ENCODE measurements at places on chromosomes 2 and 18.
A peak's percentile ranks its signal among the peaks of the same experiment; 100 is the strongest.

DNA sequence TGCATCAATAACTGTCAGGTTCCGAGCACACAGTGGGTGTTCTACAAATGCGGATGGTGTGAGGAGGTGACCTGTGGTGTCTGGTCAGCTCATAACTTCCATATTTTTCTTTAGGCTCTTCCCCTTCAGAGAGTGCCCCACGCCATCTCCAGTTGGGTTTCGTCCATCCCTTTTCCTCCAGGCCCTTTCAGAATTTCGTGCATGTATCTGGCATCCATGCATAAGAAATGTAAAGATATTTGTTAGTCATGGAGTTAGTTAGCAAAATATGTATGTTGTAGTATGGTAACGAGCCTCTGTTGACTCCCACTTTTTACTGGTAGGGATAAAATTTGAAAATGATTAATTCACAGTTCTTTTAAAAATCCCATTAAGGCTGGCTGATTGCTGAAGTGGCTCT is 67.2 kb downstream of the SNTG2 start:
- DNase-seq = no peak

DNA sequence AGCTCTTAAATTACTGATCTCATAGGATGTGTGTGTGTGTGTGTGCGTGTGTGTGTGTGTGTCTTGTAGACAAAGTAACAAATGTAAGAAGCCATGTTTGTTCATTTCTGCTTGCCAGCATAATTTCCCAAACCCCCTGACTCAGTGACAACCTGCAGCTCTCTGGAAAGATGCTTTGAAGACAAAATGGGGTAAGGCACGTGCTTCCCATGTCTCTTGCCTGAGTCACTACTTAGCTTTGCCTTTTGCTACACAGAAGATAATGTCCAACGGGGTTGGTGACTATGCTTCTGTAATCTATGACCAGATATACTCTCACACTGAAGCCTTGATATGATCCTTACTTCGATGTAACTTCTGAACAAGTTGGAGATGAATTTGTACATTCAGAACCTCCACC is 332.0 kb downstream of the SLC4A3 start:
- peak; percentile 6 for DNase-seq

DNA sequence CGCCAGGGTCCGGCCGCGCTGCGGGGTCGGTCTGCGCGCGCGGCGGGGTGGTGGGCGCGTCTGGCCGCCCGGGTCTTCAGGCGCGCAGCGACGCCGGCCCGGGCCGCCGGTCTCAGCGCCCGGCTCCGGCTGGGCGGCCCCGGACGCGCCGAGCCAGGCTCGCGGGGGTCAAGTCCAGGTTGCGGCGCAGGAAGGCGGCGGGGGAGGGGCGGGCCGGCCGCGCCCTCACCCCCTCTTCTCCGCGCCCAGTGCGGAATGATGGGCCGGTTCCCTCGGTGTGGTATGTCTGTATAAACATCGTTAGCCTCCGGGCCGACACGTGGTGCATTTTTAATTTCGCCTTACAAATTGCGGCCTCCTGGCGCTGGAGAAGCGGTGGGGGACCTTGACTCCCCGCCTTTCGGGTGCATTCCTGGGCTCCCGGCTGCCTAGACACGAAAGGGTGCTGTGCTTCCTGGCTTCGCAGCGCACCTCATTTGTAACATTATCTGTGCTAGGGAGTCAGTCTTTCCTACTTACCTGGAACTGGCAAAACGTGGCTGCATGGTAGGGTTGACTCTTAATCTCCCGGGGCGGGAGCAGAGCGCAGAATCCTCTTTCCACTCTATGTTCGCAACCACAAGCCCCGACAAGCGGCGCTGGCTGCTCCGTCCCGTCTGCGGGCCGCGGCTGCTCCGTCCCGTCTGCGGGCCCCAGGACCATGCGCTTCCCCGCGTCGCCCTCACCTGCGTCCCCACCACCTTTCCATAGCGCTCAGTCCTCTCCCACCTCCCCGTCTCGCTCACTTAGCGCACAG is 69.0 kb downstream of the CTAGE1 start:
- no peak for DNase-seq

GRCh38 chr18:71837547-71837946 is 706.6 kb downstream of the CBLN2 start:
- no peak for DNase-seq

- no peak for DNase-seq
Observed at GRCh38 chr2:169891593-169892298, 64.5 kb downstream of the UBR3 start.

DNA sequence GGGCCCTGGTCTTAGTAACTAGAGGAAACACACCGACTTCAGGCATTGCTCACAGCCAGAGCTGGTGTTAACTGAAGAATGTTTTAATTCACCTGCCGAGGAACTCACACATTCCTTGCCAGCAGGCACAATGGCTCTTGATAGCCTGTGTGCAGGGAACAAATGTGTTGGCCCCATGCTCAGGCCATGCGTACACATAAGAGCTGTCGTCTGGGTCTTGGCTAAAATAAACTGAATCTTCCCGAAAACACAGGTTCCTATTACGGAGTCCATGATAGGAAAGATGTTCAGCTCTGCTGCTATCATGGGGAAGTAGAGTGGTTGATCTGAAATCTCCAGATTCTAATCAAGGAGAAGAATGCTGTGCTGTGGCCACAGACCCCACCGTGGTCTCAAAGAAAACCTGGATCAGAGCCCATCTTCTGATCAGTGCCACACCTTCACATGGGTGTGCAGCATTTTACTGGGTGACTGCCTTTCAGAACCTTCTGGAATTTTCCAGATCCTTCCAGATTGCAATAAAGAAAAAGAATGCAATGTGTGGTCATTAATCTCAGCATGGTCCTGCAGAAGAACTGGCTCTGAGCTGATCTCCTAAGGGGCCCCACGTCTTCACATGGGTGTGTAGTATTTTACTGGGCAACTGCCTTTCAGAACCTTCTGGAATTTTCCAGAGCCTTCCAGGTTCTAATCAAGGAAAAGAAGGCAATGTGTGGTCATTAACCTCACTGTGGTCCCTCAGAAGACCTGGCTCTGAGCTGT is 17.2 kb downstream of the MBP start:
- DNase-seq = no peak

DNA sequence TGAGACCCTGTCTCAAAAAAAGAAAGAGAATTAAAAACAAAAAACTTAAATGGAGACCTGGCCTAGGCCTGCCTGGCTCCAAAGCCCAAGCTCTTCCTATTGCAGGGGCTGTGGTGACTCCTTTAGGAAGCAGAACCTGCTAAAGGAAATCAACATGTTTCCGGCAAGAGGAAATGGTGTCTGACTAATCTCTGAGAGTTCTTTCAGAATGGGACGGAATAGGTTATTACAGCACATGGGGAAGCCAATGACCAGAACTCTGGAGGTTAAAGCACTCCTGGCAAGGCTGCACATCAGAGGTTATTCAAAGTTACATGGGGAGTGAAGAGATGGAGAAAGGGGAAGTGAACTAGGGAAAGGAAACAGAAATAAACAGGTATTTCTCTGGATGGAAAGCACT is 21.4 kb downstream of the KIF3C start:
- DNase-seq = peak; percentile 75

All from RKO (cell line).